Renal pelvis (tissue), 12 donors: ENCODE measurements at places on chromosomes 4 and X. TPM values are rescaled to one million over a fixed set of nuclear protein-coding genes. Genes with fewer than 3 reads are reported as not detected.

The TMEM150C gene
- polyA plus RNA-seq, result 21.9 TPM

The TLR8 gene
- polyA plus RNA-seq, result 0.33 TPM

The HSD17B13 gene
- 0.33 TPM for polyA plus RNA-seq

The CORIN gene
- polyA plus RNA-seq, result 4.8 TPM

The MAGEE2 gene
- 0.92 TPM for polyA plus RNA-seq

The NEXMIF gene
- polyA plus RNA-seq, result 2.1 TPM

The TTC29 gene
- 2.0 TPM for polyA plus RNA-seq

The SSX4B gene
- not detected for polyA plus RNA-seq

The RASGEF1B gene
- 11.0 TPM for polyA plus RNA-seq

The BEND4 gene
- 1.3 TPM for polyA plus RNA-seq

The TEX13D gene
- not detected for polyA plus RNA-seq

The PDE6B gene
- 56.1 TPM for polyA plus RNA-seq

The PTPN13 gene
- 154 TPM for polyA plus RNA-seq

The SHROOM4 gene
- polyA plus RNA-seq, result 21.8 TPM

The OTUD6A gene
- polyA plus RNA-seq, result not detected

The DCAF12L2 gene
- 2.4 TPM for polyA plus RNA-seq

The VCX3B gene
- polyA plus RNA-seq, result 0.40 TPM

The KLHL4 gene
- polyA plus RNA-seq, result 5.5 TPM

The MED28 gene
- 59.5 TPM for polyA plus RNA-seq

The AFP gene
- 1,749 TPM for polyA plus RNA-seq

The NUDT10 gene
- 11.9 TPM for polyA plus RNA-seq

The INTS6L gene
- polyA plus RNA-seq, result 20.3 TPM

The ADGRG4 gene
- not detected for polyA plus RNA-seq

The PNCK gene
- 12.7 TPM for polyA plus RNA-seq
